ENCODE measurements at places on chromosomes 11 and 22.
A peak's percentile ranks its signal among the peaks of the same experiment; 100 is the strongest.

- DNase-seq, result no peak
Measured at GRCh38 chr11:78289552-78290292, 101.0 kb downstream of the USP35 start.

- peak; percentile 62 for DNase-seq
Measured at GRCh38 chr11:76823481-76824028, 37.2 kb upstream of the ACER3 start.

GRCh38 chr11:103202048-103202651 is 92.9 kb downstream of the DYNC2H1 start:
- peak; percentile 19 for DNase-seq

GRCh38 chr11:129976328-129976727 is 26.3 kb downstream of the PRDM10 start:
- DNase-seq, result no peak

GRCh38 chr11:84854498-84854880 is 772.7 kb downstream of the DLG2 start:
- no peak for DNase-seq

Measured in umbilical cord (tissue), 2 donors.